ENCODE measurements at places on chromosomes 6 and 20. TPM values are rescaled to one million over a fixed set of nuclear protein-coding genes. Genes with fewer than 3 reads are reported as not detected.

Gene PI16
- not detected for total RNA-seq

Gene ULBP1
- 3.1 TPM for total RNA-seq

Gene MYT1
- total RNA-seq, result 0.41 TPM

Gene RAET1G
- 1.2 TPM for total RNA-seq

Gene ANKRD6
- 2.4 TPM for total RNA-seq

Gene PRRT1
- total RNA-seq, result 1.3 TPM

Gene RHAG
- 0.23 TPM for total RNA-seq

Gene CD24
- total RNA-seq, result 57.4 TPM

Gene XPO5
- 86.4 TPM for total RNA-seq

Gene IL17A
- not detected for total RNA-seq

Gene SLC13A3
- 0.31 TPM for total RNA-seq

Gene CCND3
- total RNA-seq, result 36.8 TPM

Gene FKBP1C
- 0.49 TPM for total RNA-seq

GRCh38 chr6:31794294-31794865, 1.2 kb downstream of the VARS1 start:
- peak overlapping the region; percentile 99 for H3K27ac ChIP-seq
- H3K4me3 ChIP-seq, result peak overlapping the region; percentile 99
- no peaks in the 10 kb centered on the region for H3K27me3 ChIP-seq
- no peak for DNase-seq
- H3K4me1 ChIP-seq, result peaks cover 21% of the 10 kb centered on the region
- H3K36me3 ChIP-seq, result peaks cover 8% of the 10 kb centered on the region

DNA sequence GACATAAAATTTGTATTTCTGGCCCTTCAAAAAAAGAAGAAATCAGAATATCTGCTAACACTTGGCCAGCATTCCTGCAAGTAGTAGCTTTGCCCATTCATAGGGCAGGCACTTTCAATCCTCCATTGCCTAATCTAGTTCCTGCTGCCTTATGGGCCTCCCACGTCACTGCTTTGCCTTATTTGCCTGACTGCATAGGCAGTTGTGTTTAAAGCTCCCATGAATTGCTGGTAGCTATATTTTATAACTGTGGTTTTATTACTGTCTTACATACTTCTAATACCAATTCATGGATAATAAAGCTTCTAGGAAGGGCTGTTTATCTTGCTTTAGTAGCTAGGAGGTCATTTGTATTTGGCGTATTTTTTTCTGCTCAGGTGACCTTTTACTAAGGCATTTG, 7.7 kb upstream of the SLC35A1 start:
- no peaks in the 10 kb centered on the region for H3K4me1 ChIP-seq
- no peak overlapping the region for H3K4me3 ChIP-seq
- no peaks in the 10 kb centered on the region for H3K36me3 ChIP-seq
- no peaks in the 10 kb centered on the region for H3K27me3 ChIP-seq

GRCh38 chr6:169966312-169967181, 215.1 kb downstream of the ERMARD start:
- no peak overlapping the region for H3K27ac ChIP-seq
- H3K4me3 ChIP-seq, result no peak overlapping the region
- DNase-seq, result no peak
- no peaks in the 10 kb centered on the region for H3K36me3 ChIP-seq

DNA sequence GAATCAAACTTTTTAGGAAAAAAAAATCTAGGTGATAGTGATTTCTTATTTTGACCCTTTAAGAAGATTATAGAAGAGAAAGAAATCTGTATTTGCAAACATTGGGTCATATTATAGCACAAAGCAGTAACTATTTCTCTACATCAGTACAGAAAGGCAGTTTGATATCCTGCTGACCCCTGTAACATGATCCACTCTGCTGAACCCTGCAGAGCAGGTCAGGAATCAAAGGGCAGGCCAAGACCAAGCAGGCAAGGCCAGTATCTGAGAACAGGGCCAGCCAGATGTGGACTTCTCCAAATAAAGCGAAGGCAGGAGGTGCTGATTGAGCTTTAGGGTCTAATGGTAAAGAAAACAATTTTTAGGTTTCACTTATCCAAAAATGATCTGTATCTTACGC, 239.4 kb downstream of the PTPRK start:
- H3K4me1 ChIP-seq, result peaks cover 4% of the 10 kb centered on the region
- no peaks in the 10 kb centered on the region for H3K36me3 ChIP-seq
- no peak overlapping the region for H3K4me3 ChIP-seq
- no peak overlapping the region for H3K27ac ChIP-seq

DNA sequence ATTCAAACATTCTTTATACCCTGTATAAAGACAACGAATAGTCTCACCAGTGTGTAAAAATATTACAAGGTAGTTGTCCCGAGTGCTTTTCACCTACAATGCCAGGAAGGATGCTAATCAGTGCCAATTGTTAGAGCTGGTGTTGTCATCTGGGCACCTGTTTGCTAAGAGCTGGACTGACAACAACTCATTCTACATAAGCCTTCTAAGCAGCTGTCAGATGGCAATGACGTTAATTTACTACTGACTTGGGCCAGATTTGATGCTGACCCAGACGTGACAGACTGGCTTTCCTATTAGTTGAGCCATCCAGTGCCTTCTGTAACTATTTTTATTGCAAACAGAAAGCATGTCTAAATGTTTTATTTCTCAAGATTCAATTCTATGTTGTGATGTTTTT, 355.2 kb downstream of the ADGRB3 start:
- no peaks in the 10 kb centered on the region for H3K36me3 ChIP-seq
- H3K4me3 ChIP-seq, result no peak overlapping the region
- no peak for DNase-seq
- H3K27ac ChIP-seq, result no peak overlapping the region

DNA sequence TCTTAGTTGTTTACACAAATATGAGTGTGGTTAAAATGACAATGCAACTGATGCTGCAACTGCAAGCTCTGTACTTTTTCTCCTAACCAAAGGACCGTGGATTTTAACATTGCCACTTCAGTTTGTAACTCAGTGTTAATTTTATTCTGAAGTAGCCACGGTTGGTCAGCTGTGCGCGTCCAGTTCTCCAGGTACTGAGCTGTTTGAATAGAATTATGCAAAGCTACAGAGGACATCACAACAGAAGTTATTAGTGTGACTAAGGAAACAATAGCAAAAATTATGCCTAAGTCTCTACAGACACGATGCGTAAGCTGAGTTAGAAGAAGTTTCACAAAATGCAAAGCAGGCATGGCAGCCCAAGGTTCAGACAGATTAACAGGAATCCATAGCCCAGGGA, 4.4 kb upstream of the ABHD12 start:
- H3K27me3 ChIP-seq, result no peaks in the 10 kb centered on the region
- peaks cover 49% of the 10 kb centered on the region for H3K4me1 ChIP-seq
- H3K27ac ChIP-seq, result no peak overlapping the region
- peaks cover under 1% of the 10 kb centered on the region for H3K36me3 ChIP-seq
- no peak overlapping the region for H3K4me3 ChIP-seq

- H3K36me3 ChIP-seq, result no peaks in the 10 kb centered on the region
- H3K27ac ChIP-seq, result no peak overlapping the region
- no peaks in the 10 kb centered on the region for H3K27me3 ChIP-seq
- DNase-seq, result no peak
- H3K4me1 ChIP-seq, result no peaks in the 10 kb centered on the region
These were observed 9.8 kb upstream of the BPIFB4 start for GRCh38 chr20:33069673-33070072.

GRCh38 chr20:51220293-51220706, 197.4 kb upstream of the KCNG1 start:
- H3K4me3 ChIP-seq, result no peak overlapping the region
- no peaks in the 10 kb centered on the region for H3K4me1 ChIP-seq
- H3K36me3 ChIP-seq, result no peaks in the 10 kb centered on the region

DNA sequence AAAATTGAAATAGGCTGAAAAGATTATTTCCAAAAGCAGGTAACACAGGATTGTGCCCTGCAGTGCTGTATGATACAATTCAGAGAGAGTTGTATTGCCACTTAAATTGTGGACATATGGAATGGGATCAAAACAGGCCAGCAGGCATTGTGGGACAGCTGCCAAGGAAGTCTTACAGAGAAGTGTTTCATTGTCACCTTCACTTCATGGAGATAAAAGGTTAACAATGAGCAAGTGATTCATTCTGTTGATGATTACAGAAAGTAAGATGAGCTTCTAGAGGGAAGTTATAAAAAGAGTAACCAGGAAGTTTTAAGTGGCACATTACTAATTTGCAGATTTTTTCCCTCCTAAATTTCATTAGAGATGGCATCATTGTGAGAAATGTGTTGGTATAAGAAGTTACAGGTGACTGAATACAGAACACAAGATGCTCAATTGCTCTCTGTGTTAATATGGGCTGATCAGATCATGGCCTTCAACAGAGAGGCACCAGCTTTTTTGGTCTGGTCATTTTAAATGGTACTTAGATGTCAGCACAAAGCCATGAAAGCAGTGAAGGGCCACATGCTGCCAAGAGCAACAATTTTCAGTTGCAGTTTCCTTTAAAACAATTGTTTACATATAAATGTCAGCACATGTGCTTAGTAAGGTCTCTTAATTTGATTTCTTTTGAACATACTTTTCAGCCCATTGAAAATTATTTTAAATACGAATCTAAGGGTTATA, 402.5 kb upstream of the FKBP1C start:
- H3K4me3 ChIP-seq, result no peak overlapping the region
- no peaks in the 10 kb centered on the region for H3K4me1 ChIP-seq
- DNase-seq, result no peak
- H3K27ac ChIP-seq, result no peak overlapping the region
- H3K27me3 ChIP-seq, result no peaks in the 10 kb centered on the region

GRCh38 chr6:163121270-163121669, 293.2 kb upstream of the QKI start:
- H3K27me3 ChIP-seq, result no peaks in the 10 kb centered on the region
- H3K36me3 ChIP-seq, result no peaks in the 10 kb centered on the region
- DNase-seq, result no peak
- H3K4me3 ChIP-seq, result no peak overlapping the region
- no peaks in the 10 kb centered on the region for H3K4me1 ChIP-seq

DNA sequence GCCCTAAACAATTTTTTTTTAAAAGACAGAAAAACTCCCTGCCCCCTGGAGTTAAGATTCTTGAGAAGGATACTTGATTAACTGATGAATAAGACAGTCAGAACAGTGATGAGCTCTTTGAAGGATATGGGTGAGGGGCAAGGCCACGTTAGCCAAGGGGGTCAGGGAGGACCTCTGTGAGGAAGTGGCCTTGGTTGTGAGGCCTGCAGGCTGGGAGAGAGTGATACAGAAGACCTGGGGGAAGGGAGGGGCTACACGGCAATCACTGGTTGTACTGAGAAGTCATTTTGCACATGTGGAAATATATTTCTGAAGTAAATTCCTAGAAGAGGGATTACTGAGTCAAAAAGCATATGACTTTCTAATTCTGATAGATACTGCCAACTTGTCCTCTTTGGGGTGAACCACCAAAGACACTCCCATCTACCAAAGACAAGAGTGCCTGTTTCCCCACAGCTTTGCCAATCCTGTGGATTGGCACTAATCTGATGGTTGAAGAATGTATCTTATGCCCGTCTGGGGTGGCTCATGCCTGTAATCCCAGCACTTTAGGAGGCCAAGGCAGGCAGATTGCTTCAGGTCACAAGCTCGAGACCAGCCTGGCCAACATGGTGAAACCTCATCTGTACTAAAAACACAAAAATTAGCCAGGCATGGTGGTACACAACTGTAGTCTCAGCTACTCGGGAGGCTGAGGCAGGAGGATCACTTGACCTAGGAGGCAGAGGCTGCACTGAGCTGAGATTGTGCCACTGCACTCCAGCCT, 22.3 kb upstream of the BCAS4 start:
- peaks cover 15% of the 10 kb centered on the region for H3K4me1 ChIP-seq
- peak overlapping the region; percentile 62 for H3K27ac ChIP-seq
- DNase-seq, result no peak
- no peak overlapping the region for H3K4me3 ChIP-seq

- no peaks in the 10 kb centered on the region for H3K36me3 ChIP-seq
- H3K27me3 ChIP-seq, result no peaks in the 10 kb centered on the region
- no peaks in the 10 kb centered on the region for H3K4me1 ChIP-seq
- DNase-seq, result peak; percentile 27
- H3K4me3 ChIP-seq, result no peak overlapping the region
These were observed 29.2 kb downstream of the SGK1 start for GRCh38 chr6:134288538-134289203.

DNA sequence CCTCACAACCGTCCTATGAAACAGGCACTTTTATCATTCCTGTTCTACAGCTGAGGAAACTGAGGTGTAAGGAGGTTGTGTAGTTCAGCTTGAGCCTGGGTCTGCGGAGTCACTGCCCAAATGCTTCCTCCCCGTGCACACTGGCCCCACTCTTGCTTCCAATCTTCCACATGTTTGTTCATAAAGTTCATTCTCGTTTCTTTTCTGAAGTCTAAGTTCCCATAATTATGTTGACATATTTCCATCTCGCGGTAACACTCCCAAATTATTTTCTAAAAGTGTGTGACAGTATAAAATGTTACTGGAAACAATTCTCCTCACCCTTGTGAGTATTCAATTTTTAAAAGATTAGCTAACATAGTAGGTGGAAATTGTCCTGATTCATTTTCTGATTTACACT, 106.9 kb downstream of the SLC22A3 start:
- no peaks in the 10 kb centered on the region for H3K36me3 ChIP-seq
- no peaks in the 10 kb centered on the region for H3K4me1 ChIP-seq
- H3K4me3 ChIP-seq, result no peak overlapping the region
- DNase-seq, result no peak
- no peaks in the 10 kb centered on the region for H3K27me3 ChIP-seq
- no peak overlapping the region for H3K27ac ChIP-seq

GRCh38 chr20:25242231-25242630, 5.7 kb upstream of the PYGB start:
- no peaks in the 10 kb centered on the region for H3K36me3 ChIP-seq
- H3K27me3 ChIP-seq, result no peaks in the 10 kb centered on the region

DNA sequence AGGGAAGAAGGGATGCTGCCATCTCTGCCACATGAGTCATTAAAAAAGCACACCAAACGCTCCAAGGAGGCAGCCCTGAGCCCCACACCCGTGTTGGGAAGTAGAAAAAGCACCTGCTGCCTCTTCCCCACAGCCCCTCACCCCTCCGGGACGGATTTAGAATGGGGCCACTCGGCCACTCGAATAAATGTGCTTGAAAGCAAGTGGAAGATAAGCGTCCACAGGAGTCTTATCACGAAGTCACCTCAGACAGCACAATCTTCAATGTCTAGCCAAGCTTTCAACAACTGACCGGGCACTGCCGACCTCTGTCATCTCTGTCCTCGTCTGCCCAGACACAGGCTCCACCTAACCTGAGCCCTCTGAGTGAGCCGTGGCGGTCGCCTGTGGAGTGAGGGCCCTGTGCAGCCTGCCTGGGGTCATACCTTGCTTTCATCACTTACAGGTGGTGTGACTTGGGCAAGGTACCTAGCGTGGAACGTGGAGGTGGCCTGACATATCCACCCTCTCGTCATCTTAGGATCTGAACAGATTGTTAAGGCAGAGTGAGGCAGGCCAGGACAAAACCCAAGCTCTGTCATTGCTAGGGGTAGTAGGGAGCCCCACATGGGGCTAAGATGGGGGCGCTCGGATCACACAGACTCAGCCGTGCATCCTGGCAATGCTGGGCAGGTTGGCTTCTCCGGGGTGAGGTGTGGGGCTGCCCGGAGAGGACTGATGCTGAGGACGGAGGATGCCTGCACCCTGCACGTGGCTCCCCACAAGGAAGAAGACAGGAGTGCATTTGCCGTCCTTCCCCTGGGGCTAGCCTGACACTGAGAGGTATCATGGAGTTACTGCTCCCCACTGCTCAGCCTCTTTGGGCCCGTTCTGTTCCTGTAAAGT, 34.8 kb downstream of the PSMG4 start:
- peaks cover 15% of the 10 kb centered on the region for H3K4me1 ChIP-seq
- no peaks in the 10 kb centered on the region for H3K36me3 ChIP-seq
- H3K27me3 ChIP-seq, result no peaks in the 10 kb centered on the region
- no peak for DNase-seq
- H3K4me3 ChIP-seq, result no peak overlapping the region

- H3K27me3 ChIP-seq, result no peaks in the 10 kb centered on the region
- H3K4me1 ChIP-seq, result no peaks in the 10 kb centered on the region
- H3K27ac ChIP-seq, result no peak overlapping the region
These were observed 75.8 kb downstream of the BANF2 start for GRCh38 chr20:17775600-17775999.
